ENCODE measurements at places on chromosomes 16 and 17.

DNA sequence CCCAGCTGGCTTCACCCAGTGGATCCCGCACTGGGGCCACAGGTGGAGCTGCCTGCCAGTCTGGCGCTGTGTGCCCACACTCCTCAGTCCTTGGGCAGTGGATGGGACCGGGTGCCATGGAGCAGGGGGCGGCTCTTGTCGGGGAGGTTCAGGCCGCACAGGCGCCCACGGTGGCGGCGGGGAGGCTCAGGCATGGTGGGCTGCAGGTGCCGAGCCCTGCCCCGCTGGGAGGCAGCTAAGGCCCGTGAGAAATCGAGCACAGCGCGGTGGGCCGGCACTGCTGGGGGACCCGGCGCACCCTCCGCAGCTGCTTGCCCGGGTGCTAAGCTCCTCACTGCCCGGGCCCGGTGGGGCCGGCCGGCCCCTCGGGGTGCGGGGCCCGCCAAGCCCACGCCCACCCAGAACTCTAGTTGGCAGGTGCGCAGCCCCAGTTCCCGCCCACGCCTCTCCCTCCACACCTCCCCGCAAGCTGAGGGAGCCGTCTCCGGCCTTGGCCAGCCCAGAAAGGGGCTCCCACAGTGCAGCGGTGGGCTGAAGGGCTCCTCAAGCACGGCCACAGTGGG lies 26.6 kb downstream of the CCDC42 start:
- no peak for DNase-seq

GRCh38 chr17:83058266-83058798 lies 21.1 kb upstream of the METRNL start:
- DNase-seq = peak; percentile 13

DNA sequence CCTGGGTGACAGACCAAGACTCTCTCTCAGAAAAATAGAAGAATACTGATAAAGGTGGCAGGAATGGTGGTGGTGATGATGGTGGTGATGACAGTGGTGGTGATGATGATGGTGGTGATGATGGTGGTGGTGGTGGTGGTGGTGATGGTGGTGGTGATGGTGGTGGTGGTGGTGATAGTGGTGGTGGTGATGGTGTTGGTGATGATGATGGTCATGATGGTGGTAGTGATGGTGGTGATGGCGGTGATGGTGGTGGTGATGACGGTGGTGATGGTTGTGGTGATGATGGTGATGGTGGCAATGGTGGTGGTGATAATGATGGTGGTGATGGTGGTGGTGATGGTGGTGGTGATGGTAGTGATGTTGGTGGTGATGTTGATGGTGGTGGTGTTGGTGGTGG lies 18.0 kb upstream of the CIITA start:
- DNase-seq = no peak

GRCh38 chr16:87823181-87823929 lies 46.0 kb downstream of the SLC7A5 start:
- DNase-seq = no peak

- DNase-seq = no peak
Measured at GRCh38 chr16:77596261-77596660, 126.1 kb upstream of the NUDT7 start.

DNA sequence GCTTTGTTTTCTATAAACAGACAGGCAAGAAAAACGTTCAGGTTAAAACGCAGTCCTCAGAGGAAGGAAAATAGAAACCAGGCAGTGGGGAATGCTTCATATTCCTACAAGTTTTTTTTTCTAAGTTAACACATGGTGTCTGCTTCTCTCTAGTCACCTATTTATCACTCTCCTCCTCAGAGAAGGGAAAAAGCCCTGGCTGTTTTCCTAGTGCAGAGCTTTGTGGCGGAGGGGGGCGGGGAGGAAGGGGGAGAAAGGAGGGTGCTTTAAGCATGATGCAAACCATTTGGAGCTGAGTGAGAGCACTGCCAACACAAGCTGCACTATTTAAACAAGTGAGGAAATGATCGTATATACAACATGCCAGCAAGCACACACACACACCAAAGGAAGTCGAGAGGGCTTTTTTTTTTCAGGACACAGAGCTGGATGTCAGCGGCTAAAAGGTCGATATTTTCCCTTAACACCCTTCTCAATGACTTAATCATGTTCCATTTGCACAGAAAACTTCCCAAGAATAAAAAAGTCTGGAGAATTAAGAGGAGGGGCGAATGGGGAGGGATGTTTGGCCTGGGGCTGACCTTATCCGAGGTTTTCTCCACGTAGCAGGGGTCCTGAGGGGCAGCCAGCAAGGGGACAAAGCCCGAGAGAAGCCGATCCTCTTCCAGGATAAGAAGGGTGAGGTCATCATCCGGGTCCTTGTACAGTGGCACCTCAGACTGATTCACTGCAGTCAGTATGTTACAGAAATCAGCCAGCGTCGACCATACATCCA lies 117.4 kb downstream of the HIC1 start:
- DNase-seq = peak; percentile 94

- peak; percentile 40 for DNase-seq
Measured at GRCh38 chr17:74361230-74362068, at the start of gene BTBD17. Gene BTBD17, minus strand, starts transcription at chr17:74361868. Its CDS starts 49 bp downstream, at chr17:74361819.

GRCh38 chr17:1883536-1883935 lies 53.7 kb downstream of the RPA1 start:
- DNase-seq = no peak

GRCh38 chr16:2838928-2839327 lies 8.8 kb downstream of the ZG16B start:
- DNase-seq = peak; percentile 36

DNA sequence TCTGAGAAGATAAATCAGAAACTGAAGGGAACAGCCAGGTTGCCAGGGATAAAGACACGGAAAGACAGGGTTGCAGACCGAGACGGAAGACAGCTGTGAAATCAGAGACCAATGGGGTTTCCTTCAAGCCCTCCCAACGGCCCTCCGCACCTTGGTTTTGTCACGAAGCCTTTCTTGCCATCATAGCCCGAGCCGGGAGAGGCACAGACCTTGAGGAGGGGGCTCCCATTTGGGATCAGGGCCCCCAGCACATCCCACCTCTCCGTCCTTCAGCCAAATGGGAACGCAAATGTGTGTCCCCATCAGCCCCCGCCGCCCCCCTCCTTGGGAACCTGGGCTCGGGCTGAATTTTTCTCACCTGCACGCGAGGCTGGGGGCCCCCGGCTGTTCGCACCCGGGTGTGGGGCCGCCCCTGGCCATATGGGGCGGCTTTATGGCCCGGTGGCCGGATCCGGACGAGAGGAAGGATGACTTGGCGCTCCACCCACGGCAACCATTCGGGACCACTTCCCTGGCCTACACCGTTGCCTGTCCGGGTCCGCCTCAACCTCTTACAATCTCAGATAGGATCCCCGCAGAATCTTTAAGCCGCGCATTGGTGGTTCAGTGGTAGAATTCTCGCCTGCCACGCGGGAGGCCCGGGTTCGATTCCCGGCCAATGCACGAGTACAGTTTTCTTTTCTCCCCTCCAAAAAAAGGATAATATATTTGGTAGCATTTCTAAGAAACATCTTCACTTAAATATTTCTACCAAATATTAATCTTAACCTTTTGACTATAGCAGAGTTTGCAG lies 1.4 kb upstream of the HES7 start:
- DNase-seq = peak; percentile 90

GRCh38 chr16:2530629-2531318 lies 434 bp downstream of the CEMP1 start:
- DNase-seq = no peak

DNA sequence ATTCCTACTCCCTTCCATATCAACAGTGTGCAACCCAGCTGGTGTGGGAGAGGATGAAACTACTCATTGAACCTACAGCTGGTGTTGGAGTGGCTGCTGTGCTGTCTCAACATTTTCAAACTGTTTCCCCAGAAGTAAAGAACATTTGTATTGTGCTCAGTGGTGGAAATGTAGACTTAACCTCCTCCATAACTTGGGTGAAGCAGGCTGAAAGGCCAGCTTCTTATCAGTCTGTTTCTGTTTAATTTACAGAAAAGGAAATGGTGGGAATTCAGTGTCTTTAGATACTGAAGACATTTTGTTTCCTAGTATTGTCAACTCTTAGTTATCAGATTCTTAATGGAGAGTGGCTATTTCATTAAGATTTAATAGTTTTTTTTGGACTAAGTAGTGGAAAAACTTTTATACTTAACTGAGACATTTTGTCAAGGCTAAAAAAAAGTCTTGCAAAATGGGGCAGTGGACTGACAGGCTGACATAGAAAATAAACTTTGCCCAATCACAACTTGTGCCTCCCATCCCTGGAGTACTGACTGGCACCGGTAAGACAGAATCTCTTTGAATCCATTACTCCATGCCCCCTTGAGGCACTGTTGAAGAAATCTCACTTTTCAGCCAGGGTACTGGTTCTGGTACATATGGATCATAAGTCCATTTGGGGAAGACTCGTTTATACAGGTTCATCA lies 12.5 kb downstream of the TSR1 start:
- no peak for DNase-seq

DNA sequence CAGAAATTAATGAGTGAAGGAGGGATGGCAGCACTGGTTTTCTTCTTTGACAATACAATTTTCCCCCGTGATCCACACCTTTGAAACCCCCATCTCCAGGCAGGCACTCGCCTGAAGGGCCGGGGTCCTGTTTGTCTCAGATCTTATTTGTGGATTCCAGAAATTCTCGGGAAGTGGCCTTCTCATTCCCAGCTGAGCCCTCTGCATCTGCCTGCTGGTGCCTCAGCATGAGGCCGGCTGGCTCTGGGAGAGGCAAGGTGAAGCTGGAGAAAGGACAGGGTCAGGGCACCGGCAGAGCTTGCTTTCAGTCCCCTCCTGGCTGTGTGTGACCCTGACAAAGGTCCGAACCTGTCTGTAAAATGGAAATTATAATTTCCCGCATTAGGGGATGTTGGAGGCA lies 35.8 kb upstream of the C1QL1 start:
- no peak for DNase-seq

- no peak for DNase-seq
Measured at GRCh38 chr17:2250140-2251095, 53.2 kb downstream of the SMG6 start.

GRCh38 chr17:77246110-77247047 lies 105.6 kb downstream of the SEC14L1 start:
- no peak for DNase-seq

- no peak for DNase-seq
Measured at GRCh38 chr16:66414891-66415290, 12.2 kb upstream of the BEAN1 start.

DNA sequence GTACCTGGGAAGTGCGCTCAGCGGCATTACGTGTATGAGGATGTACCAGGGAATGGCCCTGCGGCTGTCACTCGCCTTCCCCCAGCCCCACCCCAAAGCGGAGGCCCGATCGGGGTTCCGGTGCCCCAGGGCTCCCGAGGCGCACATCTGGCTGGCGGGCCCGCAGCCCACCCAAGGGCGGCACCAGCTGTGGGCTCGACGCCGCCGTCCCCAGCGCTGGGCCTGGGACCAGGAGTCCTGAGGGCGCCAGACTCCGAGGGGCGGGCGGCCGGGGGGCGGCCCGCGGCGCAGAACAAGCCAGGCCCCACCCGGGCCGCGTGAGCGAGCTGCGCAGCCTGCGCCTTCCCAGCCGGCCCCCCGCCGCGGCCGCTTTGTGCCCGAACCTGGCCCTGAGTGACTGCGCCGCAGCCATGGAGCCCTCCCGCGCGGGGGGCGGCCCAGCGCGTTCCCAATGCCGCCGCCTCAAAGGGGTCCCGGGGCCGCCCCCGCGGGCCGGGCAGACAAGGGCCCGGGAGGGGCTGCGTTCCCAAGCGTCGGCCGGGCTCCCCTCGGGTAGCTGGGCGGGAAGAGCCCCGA lies 17.4 kb downstream of the ZNF423 start:
- no peak for DNase-seq

DNA sequence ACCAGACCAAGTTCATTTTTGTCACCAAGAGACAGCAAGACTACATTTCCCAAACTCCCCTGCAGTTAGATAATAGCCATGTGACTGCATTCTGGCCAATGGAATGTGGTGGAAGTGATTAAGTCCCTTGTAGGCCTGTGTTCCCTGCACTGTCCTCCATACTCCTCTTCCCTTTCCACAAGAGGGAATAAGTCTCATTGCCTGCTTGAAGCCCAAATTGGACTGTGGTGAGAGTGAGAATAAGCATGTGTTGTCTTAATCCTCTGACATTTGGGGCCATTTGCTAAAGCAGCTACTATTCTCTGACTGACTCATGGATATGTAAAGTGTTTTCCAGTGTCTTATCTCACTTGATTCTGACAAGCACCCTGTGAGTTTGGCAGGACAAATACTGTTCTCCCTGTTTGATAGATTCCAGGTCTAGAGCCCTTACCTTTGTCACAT lies 20.7 kb downstream of the PIK3R6 start:
- DNase-seq = no peak

GRCh38 chr16:75996491-75996890 lies 270.2 kb upstream of the CPHXL start:
- DNase-seq = no peak

DNA sequence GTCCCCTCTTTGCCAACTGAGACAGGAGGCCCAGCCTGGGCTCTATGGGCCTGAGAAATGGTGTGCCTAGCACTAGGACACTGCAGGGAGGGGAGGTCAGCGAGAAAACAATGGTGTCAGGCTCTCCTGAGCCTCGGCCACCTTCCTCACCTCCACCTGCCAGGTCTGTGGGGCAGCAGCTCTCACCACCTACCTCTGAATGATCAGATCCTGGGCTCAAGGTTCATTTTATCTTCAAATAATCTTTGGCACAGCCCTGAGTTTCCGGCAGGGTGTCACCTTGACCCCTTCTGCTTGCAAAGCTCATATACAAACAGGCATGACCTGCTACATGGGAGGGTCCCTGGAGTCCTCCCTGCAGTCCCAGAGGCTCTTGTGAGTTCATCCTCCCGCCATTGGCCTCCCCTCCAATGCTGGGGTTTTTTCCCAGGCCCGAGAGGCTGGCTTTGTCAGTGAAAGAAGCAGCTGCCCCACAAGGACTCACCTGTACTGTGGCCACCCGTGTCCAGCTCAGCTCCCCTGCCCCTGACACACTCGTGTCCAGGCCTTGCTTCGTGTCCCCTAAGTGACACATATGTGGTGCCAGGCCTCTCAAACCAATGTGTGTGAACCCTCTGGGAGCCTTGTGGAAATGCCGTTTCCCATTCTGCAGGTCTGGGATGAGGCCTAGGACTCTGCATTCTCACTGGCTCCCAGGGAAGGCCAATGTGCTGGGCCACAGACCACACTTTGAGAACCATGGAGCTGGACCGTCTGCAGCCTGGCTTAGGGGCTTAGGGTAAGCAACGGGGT lies 176.8 kb upstream of the CIBAR2 start:
- no peak for DNase-seq

DNA sequence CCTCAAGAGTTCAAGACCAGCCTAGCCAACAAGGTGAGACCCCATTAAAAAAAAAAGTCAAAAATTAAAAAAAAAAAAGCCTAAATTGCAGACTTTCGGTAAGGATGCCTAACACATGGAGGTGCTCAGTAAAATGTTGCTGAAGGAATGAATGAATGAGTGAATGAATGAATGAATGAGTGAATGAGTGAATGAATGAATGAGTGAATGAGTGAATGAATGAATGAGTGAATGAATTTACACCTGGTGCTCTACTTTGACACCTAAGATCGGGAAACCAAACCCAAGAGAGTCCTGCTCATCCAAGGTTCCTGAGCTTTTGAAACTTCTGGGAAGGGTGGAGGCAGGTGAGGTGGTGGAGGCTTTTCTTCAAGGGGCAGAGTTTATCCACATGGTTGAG lies 112.2 kb upstream of the LHX1 start:
- no peak for DNase-seq

DNA sequence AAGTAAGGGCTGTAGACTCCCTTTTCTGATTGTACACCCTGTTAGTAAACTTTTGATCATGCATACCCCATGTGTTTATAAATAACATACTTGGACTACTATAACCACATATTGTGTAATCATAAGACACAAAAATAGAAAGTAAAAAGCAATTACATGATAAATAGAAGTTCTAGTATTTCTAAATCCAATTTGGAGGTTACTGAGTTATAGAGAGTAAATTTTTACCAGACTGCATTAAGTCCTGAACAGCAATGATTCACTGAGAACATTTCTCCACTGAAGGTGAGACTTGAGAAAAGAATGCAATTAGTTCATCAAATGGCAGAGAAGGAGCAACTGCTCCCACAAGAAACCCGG lies 7.7 kb upstream of the TBKBP1 start:
- no peak for DNase-seq
